ENCODE measurements at places on chromosomes 7 and 10.

- no peak for DNase-seq
Observed at GRCh38 chr7:99380823-99381663, 6.5 kb downstream of the ARPC1B start.

GRCh38 chr10:79093658-79094411, 25.1 kb downstream of the ZMIZ1 start:
- no peak for DNase-seq

- no peak for DNase-seq
Observed at GRCh38 chr10:132359305-132360040, 27.5 kb downstream of the LRRC27 start.

- no peak for DNase-seq
Observed at GRCh38 chr10:6176691-6177231, 26.0 kb upstream of the PFKFB3 start.

- no peak for DNase-seq
Observed at GRCh38 chr10:130016993-130017630, 53.0 kb upstream of the EBF3 start.

DNA sequence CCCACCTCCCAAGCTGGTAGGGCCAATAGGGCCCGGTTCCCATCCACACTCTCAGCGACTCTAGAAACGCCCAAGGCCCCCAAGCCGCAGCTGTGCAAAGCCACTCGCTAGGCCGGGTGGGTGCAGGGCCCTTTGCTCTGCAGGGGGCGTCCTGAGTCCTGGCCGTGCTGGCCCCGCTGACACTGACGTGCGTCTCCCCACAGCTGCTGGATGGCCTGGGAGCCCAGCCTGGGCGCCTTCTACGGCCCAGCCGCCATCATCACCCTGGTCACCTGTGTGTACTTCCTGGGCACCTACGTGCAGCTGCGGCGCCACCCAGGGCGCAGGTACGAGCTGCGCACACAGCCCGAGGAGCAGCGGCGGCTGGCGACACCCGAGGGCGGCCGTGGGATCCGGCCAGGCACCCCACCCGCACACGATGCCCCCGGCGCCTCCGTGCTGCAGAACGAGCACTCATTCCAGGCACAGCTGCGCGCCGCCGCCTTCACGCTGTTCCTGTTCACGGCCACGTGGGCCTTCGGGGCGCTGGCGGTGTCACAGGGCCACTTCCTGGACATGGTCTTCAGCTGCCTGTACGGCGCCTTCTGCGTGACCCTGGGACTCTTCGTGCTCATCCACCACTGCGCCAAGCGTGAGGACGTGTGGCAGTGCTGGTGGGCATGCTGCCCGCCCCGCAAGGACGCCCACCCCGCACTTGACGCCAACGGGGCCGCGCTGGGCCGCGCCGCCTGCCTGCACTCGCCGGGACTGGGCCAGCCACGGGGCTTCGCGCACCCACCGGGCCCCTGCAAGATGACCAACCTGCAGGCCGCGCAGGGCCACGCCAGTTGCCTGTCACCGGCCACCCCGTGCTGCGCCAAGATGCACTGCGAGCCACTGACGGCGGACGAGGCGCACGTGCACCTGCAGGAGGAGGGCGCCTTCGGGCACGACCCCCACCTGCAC, 31.6 kb upstream of the KNDC1 start:
- DNase-seq: no peak

GRCh38 chr7:80334196-80334595, 177.7 kb downstream of the GNAT3 start:
- DNase-seq: no peak

DNA sequence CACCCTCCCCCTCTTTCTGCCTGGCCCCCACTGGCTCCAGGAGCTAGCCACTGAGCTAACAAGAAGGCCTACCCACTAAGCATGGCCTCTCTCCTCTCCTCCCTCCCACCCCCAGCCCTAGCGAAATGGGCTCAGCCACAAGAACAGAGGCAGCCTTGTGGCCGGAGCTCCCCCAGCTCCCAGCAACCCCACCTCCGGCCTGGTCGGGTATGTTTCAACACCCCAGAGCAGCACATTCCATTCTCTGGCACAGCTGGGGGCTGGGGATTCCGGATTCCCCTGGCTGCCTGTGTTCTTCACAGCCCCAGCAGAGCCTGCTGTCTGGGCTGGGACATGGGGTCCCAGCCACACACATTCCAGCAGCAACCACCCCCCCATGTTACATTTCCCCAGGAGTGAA, 9.0 kb downstream of the SFRP5 start:
- DNase-seq: no peak

- no peak for DNase-seq
Observed at GRCh38 chr7:158765020-158765419, 60.4 kb upstream of the NCAPG2 start.

- DNase-seq: no peak
Observed at GRCh38 chr10:101563497-101564040, 24.5 kb downstream of the POLL start.

DNA sequence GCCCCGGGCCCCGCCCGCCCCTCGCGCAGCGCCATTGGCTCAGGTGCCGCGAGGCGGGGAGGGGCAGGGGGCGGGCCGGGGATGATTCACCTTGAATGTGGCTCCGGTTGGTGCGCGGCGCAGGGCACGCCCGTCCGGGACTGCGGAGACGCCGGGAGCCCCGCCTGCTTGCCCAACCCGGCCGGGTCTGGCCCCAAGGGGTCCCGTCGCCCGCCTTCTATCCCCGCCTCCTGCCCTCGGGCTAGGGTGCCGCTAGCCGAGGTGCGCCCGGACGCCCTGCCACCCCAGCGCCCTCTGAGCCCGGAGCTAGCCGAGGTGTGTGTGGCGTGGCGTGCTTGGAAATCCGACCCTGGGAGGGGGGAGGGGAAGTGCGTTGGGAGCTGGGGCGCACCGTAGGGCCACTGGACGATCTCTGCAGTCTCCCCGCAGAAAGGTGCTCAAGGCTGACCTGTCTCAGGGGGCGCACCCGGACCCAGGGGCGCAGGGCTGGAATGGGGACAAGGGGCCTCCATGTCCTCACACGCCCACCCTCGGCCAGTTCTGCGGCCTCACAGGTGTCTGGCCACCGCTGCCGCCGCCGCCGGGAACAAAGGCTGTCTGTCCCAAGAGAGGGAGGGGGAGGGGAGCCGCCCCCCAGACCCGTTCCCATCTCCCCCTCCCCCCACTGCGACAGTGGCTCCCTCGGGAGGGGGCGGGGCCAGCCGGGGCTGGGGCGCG, 168.9 kb downstream of the NRF1 start:
- no peak for DNase-seq

- no peak for DNase-seq
Observed at GRCh38 chr7:32516551-32517100, 21.3 kb downstream of the AVL9 start.

- DNase-seq: no peak
Observed at GRCh38 chr7:50661345-50662040, 96.3 kb upstream of the DDC start.

DNA sequence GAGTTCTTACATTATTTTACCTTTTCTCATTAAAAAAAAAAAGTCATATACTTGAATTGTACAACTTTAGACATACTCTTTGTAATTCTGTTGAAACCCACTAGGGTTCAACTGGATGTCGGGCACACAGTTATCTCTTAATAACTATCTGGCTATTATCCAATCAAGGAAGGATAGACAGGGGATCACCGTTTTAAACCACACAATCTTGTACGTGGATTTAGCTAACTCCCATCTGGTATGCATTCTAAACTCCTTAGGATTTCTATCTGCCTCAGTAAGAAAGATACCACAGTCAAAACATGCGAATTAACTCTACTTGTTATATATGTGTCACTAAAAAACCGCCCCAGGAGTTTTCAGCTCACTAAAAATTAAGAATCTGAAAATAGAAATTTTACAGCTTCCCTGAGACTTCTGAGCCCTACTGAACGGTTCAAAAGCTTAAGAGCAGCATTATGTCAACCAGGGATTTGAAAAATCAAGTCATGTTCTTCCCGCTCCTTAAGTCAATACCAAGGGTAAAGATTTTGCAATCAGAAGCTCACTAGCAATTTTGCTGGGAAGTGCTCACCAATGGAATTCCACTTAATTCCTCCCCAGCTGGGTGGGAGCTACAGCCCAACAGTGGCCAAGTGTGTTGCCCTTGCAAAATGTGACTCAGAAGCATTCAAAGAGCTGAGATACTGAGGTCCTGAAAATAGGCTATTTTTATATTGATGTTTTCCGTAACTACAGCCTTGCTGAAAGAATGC, 267.0 kb downstream of the FRMD4A start:
- DNase-seq: peak; percentile 95

GRCh38 chr7:157412021-157412443, 75.2 kb downstream of the DNAJB6 start:
- peak; percentile 62 for DNase-seq

DNA sequence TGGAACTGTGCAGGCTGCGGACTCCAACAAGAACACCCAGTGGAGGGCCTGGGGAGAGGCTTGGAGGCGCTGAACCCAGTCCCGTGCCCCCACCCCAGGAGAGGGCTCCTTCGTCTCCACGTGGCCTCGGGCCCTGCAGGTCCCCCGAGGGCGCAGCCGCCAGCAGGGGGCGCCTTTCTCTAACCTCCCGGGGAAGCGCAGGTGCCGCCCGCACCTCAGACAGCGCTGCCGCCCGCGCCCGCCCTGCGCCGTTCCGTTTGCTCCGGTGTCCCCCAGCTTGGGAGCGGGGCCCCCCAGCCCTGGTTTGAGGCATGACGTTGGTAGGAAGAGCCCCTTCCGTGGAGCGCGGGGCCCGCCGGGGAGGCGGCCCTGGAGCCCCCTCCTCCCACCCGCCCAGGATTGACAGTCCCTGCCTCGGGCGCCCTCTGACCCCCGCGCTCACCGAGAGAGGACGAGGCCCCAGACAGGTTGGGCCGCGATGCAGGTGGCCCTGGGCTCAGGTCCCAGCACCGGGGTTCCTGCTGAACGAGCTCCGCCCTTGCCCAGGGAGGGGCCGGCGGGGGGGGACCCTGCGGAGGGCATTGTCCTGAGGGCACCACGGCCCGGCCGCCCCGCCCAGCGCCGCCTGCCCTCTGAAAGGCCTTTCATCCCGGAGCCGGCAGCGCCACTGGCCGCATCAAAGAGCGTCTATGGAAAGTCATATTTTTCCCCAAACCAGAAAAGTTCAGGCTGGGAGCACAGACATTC, 42.8 kb downstream of the FOXL3 start:
- no peak for DNase-seq

DNA sequence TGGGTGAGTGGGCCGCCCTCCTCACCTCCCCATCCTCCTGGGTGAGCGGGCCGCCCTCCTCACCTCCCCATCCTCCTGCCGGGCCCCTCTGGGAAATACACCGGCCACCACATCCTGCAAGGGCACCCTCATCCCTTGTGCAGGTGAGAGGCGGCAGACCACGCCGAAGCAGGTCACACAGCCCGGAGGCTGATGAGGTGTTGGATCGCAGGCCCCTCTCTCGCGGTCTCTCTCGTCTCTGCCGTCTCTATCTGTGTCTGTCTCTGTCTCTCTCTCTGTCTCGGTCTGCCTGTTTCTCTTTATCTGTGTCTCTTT, 30.8 kb upstream of the FOXL3 start:
- no peak for DNase-seq

GRCh38 chr7:89073776-89074175, 278.2 kb upstream of the TEX47 start:
- DNase-seq: no peak

DNA sequence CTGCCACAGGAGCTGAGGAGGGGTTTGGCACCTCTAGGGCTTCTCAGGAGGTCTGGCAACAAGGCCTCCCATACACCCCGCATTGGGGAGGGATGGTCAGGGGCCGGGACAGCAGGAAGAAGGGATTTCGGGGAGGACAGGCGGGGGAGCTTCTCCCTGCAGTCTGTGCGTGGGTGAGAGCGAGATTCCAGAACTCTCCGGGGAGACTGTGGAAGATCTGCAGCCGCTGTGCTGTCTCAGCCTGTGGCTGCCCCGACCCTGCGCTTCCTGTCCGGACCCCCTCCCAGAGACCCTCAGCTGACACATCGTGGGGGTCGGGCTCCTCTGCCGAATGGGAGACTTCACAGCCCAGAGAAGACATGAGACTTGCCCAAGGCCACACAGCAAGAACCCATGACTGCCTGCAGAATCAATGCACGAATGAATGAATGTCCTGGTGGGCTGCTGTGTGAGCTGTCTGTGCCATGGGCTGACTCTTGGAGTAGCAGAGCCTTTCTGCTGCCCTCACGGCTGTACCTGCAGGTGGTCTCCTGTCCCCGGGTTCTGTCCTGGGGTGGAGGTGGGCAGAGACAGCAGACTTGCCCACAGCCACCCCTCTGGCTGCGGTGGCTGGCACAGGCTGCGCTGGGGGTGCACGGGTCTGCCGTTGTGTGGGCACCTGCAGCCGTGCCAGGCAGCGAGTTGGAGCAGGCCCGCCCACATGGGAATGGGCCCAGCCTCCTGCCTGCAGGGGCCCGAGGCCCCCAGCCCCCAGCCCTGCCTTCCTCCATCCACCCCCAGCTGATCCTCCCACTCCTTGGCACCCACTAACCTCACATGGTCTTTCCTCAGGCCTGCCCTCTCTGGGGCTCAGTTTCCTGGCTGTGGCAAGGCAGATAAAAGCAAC, 16.3 kb upstream of the LFNG start:
- no peak for DNase-seq

Measured in GM04503 (cell line).